ENCODE measurements at places on chromosomes 4 and X. TPM values are rescaled to one million over a fixed set of nuclear protein-coding genes. Genes with fewer than 3 reads are reported as not detected.

DNA sequence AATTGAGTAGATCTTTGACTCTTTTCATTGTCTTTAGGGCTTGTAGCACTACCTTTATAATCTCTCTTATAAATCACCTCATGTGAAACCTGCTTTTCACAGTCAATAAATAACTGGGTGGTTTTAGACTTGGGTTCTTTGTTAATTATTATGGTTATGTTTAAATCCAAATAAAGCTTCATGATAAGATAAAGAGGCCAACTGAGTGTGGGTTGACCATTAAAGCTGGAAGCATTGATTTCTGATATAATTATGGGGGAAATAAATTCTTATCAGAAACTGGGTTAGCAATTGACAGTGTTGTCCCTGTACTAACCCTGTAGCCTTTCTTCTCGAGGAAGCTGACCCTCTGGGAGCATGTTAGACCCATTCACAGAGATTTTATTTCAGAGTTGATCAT lies 384.7 kb upstream of the LCORL start:
- DNase-seq, result no peak

DNA sequence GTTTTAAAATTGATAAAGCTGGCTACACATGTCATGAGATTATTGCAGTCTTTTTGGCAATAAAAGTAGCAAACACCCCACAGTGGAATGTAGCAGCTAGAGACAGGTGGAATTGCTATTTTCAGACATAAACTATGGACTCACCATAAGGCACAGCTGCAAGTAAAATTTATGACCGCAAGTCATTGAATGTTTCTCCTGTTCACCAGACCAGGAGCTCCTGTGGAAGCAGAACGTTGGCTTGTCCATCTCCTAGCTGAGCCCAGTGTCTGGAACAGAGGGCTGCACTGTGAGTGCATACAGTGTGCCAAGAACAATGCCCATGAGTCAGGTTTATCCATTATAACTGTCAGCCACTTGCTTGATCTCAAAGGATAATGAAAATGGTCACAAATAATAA lies 538.2 kb downstream of the INPP4B start:
- DNase-seq, result no peak

DNA sequence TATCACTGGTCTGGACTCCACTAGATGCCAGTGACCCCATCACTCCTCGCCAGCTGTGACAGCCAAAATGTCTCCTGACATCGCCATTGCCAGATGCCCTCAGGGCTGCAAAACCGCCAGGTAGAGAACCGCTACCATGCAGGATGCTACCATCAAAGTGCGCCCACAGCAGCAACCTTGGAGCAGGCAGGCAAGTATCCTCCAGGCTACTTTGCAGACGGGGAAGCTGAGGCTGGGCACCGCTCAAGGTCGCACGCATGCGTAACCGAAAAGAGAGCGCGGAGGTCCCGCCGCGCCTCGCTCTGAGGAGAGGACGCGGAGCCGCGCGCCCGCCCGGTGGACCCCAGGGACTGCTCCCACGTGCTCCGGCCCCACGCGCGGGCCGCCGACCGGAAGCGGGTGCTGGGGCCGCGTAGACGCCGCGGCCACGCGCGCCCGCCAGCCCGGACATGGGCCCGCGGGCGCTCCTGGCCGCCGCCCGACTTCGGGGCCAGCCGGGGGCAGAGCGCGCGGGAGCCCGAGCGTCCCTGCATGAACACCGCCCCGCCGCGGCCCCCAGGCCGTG lies at the start of gene STS:
Gene STS, plus strand, starts transcription at position 300 of the 565 bp plus-strand sequence. CDS start 105,488 bp downstream, outside the sequence.
- peak; percentile 70 for DNase-seq

GRCh38 chr4:76950956-76951671 lies 1.6 kb downstream of the SEPTIN11 start:
- DNase-seq, result no peak

Gene ACE2
- total RNA-seq, result 4.5 TPM

Gene ZDHHC15
- total RNA-seq, result 4.3 TPM

DNA sequence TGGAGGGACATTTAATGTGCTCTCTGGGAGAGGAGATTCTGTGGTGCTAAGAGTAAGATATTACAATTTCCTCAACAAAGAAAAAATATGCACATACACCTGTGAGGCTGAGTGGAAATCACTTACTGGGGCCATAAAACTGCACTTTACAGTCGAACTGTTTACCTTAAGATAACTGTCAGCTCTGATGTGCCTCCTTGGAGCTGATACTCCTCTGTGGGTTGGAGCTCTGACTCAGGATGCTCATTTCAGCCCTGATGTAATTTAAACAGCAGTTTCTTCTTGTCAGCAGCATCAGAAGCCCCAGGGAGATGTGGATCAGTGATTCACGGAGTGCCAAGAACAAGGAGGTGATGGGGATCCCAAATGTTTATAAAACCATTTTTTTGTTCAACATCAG lies 241.9 kb upstream of the SFRP2 start:
- DNase-seq, result no peak

- peak; percentile 47 for DNase-seq
Measured at GRCh38 chr4:82758701-82759685, 39.6 kb downstream of the SCD5 start.

DNA sequence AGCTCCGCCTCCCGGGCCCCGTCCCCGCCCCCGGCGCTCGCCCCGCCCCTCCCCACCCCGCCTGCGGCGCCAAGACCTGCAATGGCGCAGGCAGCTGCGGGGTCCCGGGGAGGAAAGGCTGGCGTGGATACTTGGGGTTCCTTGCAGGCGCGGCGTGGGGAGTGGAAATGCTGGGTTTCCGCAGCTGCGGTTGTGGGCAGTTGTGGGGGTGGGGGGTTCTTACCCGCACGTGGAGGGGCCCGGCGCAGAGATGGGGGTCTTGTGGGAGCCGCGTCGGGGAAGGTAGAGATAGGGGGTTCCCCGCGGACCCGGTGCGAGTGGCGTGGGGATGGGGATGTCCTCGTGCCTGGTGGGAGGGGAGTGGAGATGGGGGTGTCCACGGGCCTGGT lies 680 bp upstream of the ASMTL start:
- DNase-seq, result no peak
